ENCODE measurements at places on chromosomes 6 and 20.

DNA sequence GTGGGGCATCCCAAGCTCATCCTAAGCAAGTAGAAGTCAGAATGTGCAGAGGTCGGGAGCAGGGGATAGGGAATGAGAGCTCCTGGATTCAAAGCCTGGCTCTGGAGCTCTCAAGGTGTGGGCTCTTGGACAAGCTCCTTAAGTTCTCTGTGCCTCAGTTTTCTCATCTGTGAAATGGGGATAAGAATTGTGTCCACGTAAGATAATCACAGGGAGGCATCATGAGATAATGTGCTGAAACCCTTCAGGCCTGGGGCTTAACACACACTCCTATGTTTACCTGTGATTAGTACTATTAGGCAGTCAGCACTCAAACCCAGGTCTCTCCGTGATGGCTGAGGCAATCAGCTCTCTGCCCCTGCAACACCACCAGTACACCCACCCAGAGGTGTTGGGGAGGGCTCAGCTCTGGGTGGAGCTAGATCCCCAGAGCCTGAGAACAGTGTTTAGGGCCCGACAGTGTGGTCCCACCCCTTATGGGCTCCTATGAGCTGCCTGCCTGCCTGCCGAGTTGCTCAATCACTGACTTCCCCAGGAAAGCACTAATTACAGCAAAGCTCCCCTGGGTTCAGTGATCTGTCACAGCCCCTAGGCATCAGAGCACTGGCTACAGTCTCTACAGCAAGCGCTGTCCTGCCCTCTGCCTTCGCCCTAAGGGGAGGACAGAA, 6.3 kb upstream of the SIRPA start:
- DNase-seq, result no peak

GRCh38 chr6:20816126-20816525, 281.9 kb downstream of the CDKAL1 start:
- no peak for DNase-seq

DNA sequence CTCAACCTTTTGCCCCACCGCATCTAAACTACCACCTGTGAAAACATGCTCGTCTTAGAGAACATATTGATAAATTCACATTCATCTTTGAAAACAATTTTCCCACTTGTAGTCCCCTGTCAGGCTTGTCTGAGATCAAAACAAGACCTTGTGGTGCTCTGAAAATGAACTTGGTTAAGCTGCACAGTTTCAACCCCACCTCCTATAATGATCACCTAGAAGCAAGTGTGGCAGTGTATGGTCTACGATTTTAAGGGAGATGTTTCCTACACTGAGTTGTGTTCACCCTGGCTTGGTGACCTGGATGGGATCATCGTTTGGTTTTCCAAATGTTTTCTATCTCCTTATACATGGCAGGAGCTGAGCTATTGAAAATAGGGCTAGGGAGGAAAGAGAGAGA, 539.4 kb downstream of the DOK5 start:
- no peak for DNase-seq

DNA sequence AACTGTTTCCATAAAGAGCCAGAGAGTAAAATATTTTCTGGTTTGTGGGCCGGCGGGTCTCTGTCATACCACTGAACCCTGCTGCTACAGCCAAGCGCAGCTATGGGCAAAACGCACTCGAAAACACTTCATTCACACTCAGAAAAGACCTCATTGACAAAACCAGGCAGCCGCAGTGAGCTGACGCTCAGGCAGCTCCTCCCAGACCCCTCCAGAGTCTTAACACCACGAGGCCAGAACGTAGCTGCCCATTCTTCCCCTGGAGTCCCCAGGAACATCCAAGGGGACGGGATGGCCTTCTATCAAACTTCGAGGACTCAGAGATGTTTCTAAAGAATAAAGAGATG, 35.6 kb upstream of the ZBP1 start:
- DNase-seq, result no peak

DNA sequence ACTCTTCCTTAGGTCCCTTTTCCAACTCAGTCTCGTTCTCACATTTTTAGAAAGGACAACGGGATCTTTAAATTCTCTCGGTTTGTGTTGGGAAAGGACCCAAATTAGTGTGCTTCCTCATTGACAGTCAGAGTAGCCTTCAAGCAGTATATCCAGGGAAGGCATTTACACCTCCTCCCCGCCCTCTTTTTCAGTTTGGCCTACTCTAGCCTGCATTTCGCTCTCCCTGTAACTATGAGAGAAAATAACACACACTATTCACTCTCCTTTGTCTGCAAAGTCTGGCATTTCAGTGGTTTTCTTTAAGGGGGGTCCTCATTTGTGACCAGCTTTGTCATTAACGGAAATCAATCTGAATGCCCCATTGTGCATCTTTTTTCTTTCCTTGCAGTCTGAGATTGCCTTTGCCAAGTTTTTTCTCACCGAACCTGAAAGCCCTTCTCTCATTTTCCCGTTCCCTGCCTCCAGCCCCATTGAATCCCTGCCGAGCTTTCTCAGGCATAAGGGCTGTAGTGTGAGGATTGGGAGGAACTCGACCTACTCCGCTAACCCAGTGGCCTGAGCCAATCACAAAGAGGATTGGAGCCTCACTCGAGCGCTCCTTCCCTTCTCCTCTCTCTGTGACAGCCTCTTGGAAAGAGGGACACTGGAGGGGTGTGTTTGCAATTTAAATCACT, 393 bp upstream of the FABP7 start:
- no peak for DNase-seq

DNA sequence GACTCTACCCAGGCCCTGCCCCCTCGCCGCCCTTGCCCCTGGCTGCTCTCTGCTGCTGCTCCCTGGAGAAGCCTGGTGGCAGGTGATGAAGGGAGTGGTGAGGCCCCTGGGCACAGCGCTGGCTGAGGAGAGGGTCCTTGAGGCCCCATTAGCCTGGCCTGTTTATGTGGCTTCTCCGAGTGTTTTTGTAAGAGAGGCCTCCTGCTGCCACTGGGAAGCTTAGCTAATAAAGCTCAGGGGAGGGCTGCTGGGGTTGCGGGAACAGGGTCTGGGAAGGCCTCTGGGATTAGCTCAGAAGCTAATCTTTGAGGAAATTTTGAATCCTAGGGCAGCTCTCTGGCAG, 15.5 kb downstream of the EBF4 start:
- no peak for DNase-seq

DNA sequence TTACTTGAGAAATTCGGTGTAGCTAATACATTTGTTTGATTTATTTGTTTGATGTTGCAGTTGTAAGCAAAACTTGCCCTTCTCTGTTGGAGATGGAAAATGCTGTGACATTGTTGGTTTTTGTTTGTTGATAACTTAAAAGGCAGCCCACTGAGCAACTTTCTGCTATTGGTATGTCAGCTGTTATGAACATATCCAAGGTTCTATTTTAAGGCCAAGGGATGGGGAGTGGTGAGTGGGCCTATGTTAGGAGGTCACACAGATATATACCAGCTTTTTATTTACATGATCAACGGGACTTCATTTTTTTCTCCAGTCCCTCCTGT, 5.7 kb downstream of the QKI start:
- DNase-seq, result no peak

DNA sequence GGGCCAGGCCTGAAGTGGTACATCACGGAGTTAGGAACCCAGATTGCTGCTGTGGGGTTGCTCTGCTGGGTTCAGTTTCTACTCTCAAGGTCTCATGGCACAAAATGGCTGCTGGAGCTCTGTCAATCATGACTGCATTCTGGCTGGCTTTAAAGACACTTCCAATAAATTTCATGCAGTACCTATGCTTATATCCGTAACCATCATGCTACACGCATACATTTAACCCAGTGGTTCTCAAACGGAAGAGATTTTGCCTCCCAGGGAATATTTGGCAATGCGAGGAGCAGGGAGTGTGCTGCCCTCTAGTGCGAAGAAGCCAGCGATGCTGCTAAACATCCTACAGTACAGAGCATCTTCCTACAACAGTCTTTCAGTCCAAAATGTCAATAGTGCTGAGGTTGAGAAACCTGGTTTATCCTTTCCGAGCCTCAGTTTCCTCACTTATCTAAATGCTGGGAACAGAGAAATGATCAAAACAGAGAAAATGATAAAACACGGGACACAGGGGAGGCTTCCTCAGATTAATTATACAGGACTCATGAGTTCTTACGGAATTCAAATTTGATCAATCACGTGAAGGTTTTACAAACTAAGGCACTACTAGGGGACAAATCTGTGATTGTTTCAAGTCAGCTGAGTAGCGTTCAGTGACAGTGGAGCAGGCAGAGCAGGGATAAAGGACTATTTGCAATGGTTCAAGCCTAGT, 9.6 kb upstream of the SLC2A10 start:
- DNase-seq, result no peak

- no peak for DNase-seq
Observed at GRCh38 chr6:158253248-158253647, 59.0 kb upstream of the TULP4 start.

DNA sequence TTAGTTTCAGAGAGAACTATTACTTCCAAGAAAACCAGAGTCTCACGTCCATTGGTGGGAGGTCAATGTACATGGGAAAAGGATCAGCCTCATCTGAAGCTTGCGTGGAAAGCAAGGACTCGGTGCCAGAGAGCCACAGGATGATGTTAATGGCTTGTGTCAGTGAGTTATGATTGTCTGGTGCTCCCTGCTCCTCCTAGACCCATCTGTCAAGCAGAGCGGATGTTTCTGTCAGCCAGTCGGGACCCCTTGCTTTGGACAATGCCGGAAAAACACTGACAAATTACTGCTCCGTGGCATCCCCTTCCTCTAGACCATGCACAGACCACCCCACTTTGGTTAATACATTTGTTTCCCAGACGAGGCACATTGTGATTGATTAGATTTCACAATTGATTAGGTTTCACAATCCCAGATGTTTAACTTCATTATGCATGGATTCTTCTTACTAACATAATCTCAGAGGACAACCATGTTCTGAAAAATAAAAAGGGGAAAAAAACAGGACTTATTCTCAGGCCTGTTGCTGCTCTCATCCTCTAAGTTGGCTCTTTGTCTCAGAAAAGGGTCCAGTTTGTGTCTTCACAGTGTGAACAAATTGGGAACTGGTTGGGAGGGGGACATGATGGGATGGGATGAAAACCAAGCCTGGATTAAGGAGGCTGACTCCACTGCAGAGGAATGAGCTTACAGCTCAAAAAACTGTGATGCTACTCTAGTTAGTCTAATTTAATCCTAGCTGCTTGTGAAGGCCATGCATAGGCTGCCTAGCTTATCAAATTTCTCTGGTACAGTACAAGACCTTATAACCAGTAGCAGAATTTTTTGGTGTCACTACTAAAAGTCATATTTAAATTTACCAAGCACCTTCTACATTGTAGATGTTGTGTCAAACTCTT, 51.9 kb downstream of the UNC5CL start:
- no peak for DNase-seq

DNA sequence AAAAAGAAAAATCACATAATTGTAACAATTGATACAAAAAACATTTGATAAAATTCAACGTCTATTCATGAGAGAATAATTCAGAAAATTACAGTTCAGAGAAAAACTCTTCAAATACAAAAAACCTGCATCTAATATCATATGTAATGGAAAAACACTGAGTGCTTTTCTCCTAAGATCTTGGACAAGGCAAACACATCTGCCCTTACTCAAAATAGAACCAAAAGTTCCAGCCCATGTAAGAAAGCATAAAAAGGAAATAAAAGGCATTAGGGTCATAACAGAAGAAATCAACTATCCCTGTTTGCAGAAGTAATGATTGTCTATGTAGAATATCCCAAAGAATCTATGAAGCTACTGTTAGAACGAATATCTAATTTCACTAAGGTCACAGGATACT, 721.4 kb downstream of the RFPL4B start:
- no peak for DNase-seq

GRCh38 chr6:54847799-54848597, 1.4 kb downstream of the FAM83B start:
- DNase-seq, result no peak

- no peak for DNase-seq
Observed at GRCh38 chr6:167350275-167350696, 25.4 kb downstream of the TTLL2 start.

GRCh38 chr20:54980103-54980960, 504.9 kb downstream of the DOK5 start:
- DNase-seq, result no peak

GRCh38 chr20:42368910-42369309, 750.7 kb upstream of the CHD6 start:
- DNase-seq, result no peak

GRCh38 chr20:44946271-44946852, 13.8 kb downstream of the TOMM34 start:
- DNase-seq, result no peak

DNA sequence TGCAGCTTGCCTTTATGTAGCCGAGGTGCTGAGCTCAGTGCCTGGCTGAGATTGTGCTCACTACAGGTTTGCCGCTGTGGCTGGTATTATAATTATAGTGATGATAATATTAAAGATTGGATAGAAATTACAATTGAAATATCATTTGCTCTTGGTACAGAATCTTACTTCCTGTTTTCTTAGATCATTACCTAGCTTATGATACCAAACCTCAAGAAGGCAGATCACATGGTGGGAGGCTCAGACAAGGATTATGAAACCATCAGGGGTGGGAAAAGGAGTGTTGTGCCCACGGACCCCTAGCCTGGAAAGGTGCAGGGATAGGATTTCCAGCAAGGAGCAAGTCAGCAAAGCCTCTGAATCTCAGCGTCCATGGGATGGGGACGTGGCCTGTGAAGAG, 70.6 kb downstream of the IGF2R start:
- no peak for DNase-seq

DNA sequence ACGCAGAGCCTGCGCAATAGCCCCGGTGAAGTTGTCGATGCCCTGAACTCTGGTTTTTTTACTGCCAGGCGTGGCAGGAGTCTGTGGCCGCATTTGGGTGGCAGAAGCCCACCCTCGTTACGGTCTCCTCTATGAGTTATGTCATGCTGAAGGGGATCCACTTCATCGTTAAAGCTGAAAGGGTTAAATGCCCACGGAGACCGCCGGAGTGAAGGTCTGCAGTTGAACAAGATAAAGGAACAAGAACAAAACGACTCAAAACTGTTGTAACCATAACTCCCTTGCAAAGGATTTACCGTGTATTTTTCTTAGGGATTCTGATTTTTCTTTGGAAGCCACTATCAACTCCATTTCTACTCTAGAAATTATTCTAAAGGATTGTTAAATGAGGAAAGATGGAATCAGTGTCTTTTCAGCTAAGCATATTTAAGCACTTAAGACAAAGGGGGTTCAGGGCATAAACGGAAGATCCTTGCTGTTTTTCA, 501 bp upstream of the ELOVL5 start:
- DNase-seq, result no peak

GRCh38 chr20:35568645-35569044, 26.8 kb downstream of the ERGIC3 start:
- DNase-seq, result no peak

DNA sequence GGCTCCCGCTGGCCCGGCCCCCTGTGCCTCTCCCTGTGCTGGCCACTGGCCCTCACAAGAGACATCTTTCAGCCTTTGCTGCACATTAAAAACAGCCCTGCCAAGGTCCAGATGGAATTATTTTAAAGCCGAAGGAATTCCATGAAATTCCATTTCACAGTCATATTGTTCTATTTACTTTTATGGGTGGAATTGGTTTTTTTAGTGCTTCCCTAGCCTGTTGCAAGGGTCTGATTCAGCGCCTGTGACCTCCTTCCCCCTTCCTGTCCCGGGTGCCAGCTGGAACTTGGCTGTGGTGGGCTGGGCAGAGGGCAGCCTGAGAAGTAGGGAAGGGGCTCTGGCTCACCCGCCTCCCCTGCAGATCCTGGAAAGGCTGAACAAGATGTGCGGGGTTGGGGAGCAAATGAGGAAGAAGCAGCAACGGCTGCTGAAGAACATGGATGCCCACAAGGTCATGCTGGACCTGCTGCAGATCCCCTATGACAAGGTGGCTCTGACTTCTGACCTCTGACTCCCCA, 34.3 kb downstream of the UQCC2 start:
- no peak for DNase-seq

- no peak for DNase-seq
Observed at GRCh38 chr6:140002396-140003022, 628.1 kb upstream of the CITED2 start.

All from cortex of kidney (tissue), 1 donor.